ENCODE measurements at places on chromosomes 4 and X. TPM values are rescaled to one million over a fixed set of nuclear protein-coding genes. Genes with fewer than 3 reads are reported as not detected.

CFP gene
- total RNA-seq, result 0.71 TPM

SMIM31 gene
- total RNA-seq, result not detected

MAGEC3 gene
- not detected for total RNA-seq

ENAM gene
- not detected for total RNA-seq

PCYT1B gene
- total RNA-seq, result not detected

FBXL5 gene
- 96.8 TPM for total RNA-seq

AKAP14 gene
- not detected for total RNA-seq

METTL14 gene
- 32.8 TPM for total RNA-seq

DCAF4L1 gene
- 0.72 TPM for total RNA-seq

TCEAL6 gene
- not detected for total RNA-seq

DNA sequence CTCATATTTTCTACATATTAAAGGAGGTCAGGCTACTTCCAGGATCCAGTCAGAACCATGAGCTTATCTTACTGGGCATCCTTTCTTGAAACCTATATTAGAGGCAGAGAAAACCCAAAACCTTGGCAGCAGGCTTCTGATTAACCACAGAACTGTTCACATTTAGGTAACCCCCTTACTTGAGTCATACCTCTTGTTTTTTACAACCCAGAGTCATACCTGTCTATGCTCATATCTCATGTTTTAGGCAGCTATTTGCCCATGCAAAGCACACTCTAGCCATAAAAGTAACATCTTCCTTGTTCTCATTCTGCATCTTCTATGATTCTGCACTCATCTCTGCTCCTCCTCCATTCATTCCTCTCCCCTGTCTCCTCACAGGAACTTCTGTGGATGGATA is 138.0 kb upstream of the SMIM31 start:
- H3K27me3 ChIP-seq, result no peaks in the 10 kb centered on the region
- peaks cover 21% of the 10 kb centered on the region for H3K4me1 ChIP-seq
- no peak overlapping the region for H3K27ac ChIP-seq
- no peaks in the 10 kb centered on the region for H3K36me3 ChIP-seq
- H3K4me3 ChIP-seq, result no peak overlapping the region

DNA sequence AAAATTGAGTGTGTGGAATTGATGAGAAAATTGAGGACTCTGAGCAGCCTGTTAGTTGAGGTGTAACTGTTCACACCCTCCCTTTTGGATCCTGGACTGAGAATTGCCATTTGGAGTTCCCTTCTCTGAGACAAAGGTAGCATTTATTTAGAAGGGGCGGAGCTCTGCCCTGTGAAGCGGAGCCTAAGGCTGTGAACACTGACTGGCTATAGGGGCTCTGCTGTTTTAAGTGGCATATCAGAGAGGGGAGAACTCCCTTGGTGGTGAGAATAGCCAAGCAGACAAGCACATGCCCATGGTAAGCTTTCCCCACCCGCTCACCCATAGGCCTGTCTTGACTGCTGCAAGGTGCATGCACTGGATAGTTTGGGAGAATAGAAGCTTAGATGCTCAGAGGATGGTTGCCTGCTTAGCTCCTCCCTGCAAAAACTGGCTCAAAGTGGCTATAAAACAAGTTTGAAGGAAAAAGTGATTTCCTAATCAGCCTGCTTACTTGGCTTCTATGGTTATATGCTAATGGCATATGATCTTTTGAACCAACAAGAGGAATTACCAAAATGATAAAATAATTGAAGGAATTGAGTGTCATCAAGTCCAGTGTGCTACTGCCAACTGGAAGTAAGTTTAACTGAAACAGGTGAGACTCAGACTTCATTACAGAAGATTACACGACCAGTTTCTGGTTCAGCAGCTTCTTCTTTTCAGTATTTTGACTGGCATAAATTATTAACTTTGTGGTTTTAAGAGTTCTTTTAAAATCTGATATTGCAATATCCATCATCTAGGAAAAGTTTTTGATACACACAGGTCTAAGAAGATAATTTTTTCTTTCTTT is 108.4 kb downstream of the AFF1 start:
- no peak overlapping the region for H3K27ac ChIP-seq
- H3K36me3 ChIP-seq, result peaks cover 15% of the 10 kb centered on the region
- peaks cover 18% of the 10 kb centered on the region for H3K4me1 ChIP-seq
- H3K4me3 ChIP-seq, result no peak overlapping the region
- DNase-seq, result no peak
- H3K27me3 ChIP-seq, result no peaks in the 10 kb centered on the region

DNA sequence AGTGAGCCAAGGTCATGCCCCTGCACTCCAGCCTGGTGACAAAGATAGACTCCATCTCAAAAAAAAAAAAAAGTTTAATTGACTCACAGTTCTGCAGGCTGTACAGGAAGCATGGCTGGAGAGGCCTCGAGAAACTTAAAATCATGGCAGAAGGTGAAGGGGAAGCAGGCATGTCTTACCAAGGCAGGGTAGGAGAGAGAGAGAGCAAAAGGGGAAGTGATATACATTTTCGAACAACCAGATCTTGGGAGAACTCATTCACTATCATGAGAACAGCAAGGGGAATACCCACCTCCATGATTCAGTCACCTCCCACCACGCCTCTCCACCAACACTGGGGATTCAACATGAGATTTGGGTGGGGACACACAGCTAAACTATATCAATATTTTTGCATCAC is 315.2 kb upstream of the HTR2C start:
- H3K27ac ChIP-seq, result no peak overlapping the region
- no peaks in the 10 kb centered on the region for H3K36me3 ChIP-seq
- H3K4me3 ChIP-seq, result no peak overlapping the region

DNA sequence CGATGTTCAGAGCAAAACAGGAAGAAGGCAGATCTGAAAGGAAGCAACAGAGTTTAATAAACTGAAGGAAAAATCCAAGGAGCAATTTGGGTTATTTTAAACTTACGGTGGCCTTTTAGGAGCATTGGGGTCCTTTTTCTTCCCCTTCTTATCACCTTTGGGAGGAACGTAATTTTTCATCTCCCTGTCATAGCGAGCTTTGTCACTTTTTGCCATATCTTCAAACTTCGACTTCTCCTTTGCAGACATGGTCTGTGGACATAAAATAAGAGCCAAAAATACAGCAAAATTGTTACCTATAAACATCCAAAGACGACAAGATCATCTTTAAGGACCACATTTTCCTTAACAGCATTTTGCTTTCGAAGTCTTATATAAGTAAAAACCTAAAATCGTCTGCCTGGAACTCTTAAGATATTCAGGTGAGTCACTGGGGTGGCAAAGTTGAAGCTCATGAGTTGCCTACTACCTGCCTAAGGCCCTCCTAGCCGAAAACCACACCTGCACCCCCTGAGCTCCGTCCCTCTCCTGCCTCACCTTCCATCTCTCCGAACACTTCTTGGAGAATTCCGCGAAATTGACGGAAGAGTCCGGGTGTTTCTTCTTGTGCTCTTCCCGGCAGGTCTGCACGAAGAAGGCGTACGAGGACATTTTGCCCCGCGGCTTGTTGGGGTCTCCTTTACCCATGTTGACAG is 1.0 kb downstream of the HMGB2 start:
- H3K27me3 ChIP-seq, result no peaks in the 10 kb centered on the region
- peak overlapping the region; percentile 99 for H3K4me3 ChIP-seq
- H3K4me1 ChIP-seq, result peaks cover 14% of the 10 kb centered on the region
- peak; percentile 49 for DNase-seq

- peaks cover 32% of the 10 kb centered on the region for H3K27me3 ChIP-seq
- H3K27ac ChIP-seq, result no peak overlapping the region
- no peak overlapping the region for H3K4me3 ChIP-seq
Observed at GRCh38 chrX:31652650-31653049, 580.8 kb upstream of the FTHL17 start.

DNA sequence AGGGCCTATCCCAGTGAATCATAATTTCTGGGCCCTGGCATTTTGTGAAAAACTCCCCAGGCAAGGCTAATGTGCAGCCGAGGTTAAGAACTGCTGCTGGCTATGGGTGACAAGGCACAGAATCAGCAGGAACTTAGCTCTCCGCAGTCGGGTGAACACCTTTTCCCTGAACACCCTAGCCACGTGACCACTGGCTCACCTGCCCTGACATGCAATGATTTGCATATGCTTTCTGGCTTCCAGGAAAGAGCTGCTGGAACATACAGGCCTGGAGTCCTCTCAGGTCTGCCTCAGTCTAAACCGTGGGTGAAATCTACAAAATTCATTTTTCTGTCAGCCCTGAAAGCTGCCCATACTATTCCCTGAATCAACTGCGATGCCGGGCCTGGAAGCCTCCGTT is 56.6 kb downstream of the ZNF827 start:
- H3K4me3 ChIP-seq, result no peak overlapping the region
- DNase-seq, result peak; percentile 85
- peaks cover 28% of the 10 kb centered on the region for H3K4me1 ChIP-seq
- H3K36me3 ChIP-seq, result peaks cover 26% of the 10 kb centered on the region
- H3K27me3 ChIP-seq, result no peaks in the 10 kb centered on the region

GRCh38 chrX:110318664-110318968 is 731 bp upstream of the AMMECR1 start:
- H3K4me1 ChIP-seq, result peaks cover 6% of the 10 kb centered on the region
- DNase-seq, result peak; percentile 44
- H3K36me3 ChIP-seq, result no peaks in the 10 kb centered on the region
- H3K27ac ChIP-seq, result peak overlapping the region; percentile 95

GRCh38 chrX:75278991-75279390 is 5.1 kb downstream of the UPRT start:
- no peaks in the 10 kb centered on the region for H3K4me1 ChIP-seq
- DNase-seq, result no peak
- no peak overlapping the region for H3K4me3 ChIP-seq
- no peaks in the 10 kb centered on the region for H3K27me3 ChIP-seq

GRCh38 chrX:31063114-31063513 is 8.7 kb downstream of the FTHL17 start:
- no peak overlapping the region for H3K4me3 ChIP-seq
- H3K4me1 ChIP-seq, result no peaks in the 10 kb centered on the region
- no peaks in the 10 kb centered on the region for H3K36me3 ChIP-seq

- no peaks in the 10 kb centered on the region for H3K36me3 ChIP-seq
- H3K27ac ChIP-seq, result no peak overlapping the region
- peak; percentile 91 for DNase-seq
- H3K27me3 ChIP-seq, result no peaks in the 10 kb centered on the region
Observed at GRCh38 chr4:113383111-113383785, 333.8 kb downstream of the ANK2 start.

DNA sequence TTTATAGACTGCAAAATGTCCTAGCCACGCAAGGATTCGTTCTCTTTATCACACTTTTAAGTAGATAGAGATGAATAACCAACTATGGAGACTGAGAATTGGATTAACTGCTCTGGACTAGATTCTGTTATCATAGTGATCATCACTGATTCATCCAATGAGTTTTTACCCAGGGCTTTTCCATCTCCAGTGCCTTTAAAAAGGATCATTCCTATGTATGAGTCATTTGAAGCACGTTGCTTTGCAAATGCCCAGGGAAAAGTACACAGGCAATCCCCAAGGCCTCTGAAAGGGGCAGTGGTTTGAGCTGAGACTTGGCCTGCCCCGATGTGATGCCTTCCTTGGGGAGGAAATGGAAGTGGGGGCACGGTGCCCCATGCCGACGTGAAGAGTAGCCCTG is 122.7 kb upstream of the PSAPL1 start:
- H3K36me3 ChIP-seq, result peaks cover 6% of the 10 kb centered on the region
- H3K4me1 ChIP-seq, result peaks cover 12% of the 10 kb centered on the region
- peak overlapping the region; percentile 29 for H3K27ac ChIP-seq
- H3K27me3 ChIP-seq, result no peaks in the 10 kb centered on the region
- DNase-seq, result peak; percentile 50

- peaks cover 4% of the 10 kb centered on the region for H3K36me3 ChIP-seq
- no peaks in the 10 kb centered on the region for H3K4me1 ChIP-seq
- H3K27me3 ChIP-seq, result no peaks in the 10 kb centered on the region
- DNase-seq, result no peak
Observed at GRCh38 chr4:40152637-40153036, 44.2 kb upstream of the RHOH start.

DNA sequence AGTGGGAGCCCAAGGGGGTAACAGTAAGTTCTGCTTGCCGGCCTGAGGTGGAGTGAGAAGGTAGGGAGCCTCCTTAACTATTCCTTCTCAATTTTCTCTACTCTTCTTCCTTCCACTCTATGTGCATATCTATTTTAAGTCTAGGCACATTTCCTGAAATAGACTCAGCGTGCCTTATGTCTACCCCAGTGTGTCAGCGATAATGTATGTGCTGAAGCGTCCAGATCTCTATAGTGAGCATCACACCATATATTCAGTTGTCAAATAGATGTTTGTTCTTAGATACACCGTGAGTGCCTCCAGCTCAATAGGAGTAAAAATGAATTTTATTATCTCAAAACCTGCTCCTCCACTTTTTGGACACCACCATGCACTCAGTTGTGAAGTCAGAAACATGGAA is 51.5 kb upstream of the RAB33B start:
- DNase-seq, result no peak
- H3K4me1 ChIP-seq, result no peaks in the 10 kb centered on the region
- H3K36me3 ChIP-seq, result peaks cover 30% of the 10 kb centered on the region
- H3K4me3 ChIP-seq, result no peak overlapping the region
- H3K27ac ChIP-seq, result no peak overlapping the region
- H3K27me3 ChIP-seq, result no peaks in the 10 kb centered on the region

GRCh38 chrX:90040807-90041206 is 119.1 kb downstream of the TGIF2LX start:
- H3K27ac ChIP-seq, result no peak overlapping the region
- H3K27me3 ChIP-seq, result no peaks in the 10 kb centered on the region
- no peak for DNase-seq
- no peaks in the 10 kb centered on the region for H3K4me1 ChIP-seq
- H3K36me3 ChIP-seq, result no peaks in the 10 kb centered on the region

DNA sequence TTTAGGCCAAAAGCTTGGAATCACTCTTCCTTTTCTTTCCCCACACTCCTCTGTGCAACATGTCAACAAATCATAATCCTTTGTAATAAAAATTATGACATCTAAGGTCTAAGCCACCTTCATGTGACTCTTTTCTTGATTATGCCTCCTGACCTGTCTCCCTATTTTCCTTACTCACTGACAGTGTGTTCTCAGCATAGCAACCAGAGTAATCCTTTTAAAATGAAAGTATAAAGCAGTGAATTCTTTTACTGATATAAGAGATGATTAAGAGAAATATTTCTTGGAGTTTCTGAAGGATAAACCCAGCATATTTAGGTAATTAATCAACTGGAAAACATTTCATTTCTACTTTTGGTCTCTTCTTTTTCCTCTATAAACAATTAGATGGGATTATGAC is 44.7 kb downstream of the USO1 start:
- H3K27me3 ChIP-seq, result no peaks in the 10 kb centered on the region
- no peak for DNase-seq
- no peak overlapping the region for H3K27ac ChIP-seq
- peaks cover 51% of the 10 kb centered on the region for H3K36me3 ChIP-seq
- no peak overlapping the region for H3K4me3 ChIP-seq
- H3K4me1 ChIP-seq, result peaks cover 9% of the 10 kb centered on the region

GRCh38 chr4:48779095-48779997 is 733 bp downstream of the FRYL start:
- peak overlapping the region; percentile 96 for H3K27ac ChIP-seq
- H3K36me3 ChIP-seq, result no peaks in the 10 kb centered on the region
- peak; percentile 43 for DNase-seq
- H3K27me3 ChIP-seq, result no peaks in the 10 kb centered on the region
- peaks cover 25% of the 10 kb centered on the region for H3K4me1 ChIP-seq
- H3K4me3 ChIP-seq, result peak overlapping the region; percentile 94

All from MCF 10A (cell line).